ENCODE measurements at places on chromosomes 2 and 18. TPM values are rescaled to one million over a fixed set of nuclear protein-coding genes. Genes with fewer than 3 reads are reported as not detected.

The TRPM8 gene
- not detected for total RNA-seq

The RHBDD1 gene
- total RNA-seq, result 8.6 TPM

The DCC gene
- not detected for total RNA-seq

The IMPACT gene
- 22.9 TPM for total RNA-seq

The DQX1 gene
- total RNA-seq, result 0.58 TPM

The CD8B2 gene
- total RNA-seq, result not detected

The FAP gene
- 84.9 TPM for total RNA-seq

The DNAJC5G gene
- total RNA-seq, result not detected

The CMPK2 gene
- 0.18 TPM for total RNA-seq

The C18orf54 gene
- 4.3 TPM for total RNA-seq

The FAM228A gene
- total RNA-seq, result not detected

The SLC40A1 gene
- total RNA-seq, result 2.0 TPM

The CGREF1 gene
- 1.8 TPM for total RNA-seq

The LOXHD1 gene
- total RNA-seq, result not detected

The ASAP2 gene
- 28.2 TPM for total RNA-seq

The CHRNG gene
- total RNA-seq, result not detected

The SLC11A1 gene
- total RNA-seq, result 0.29 TPM

The NCKAP5 gene
- under 0.01 TPM for total RNA-seq

The ALPG gene
- not detected for total RNA-seq

The OR6B2 gene
- total RNA-seq, result not detected

The SLC4A3 gene
- total RNA-seq, result 5.7 TPM

The GPATCH11 gene
- total RNA-seq, result 4.6 TPM

The GPN1 gene
- total RNA-seq, result 49.1 TPM

The PAX3 gene
- total RNA-seq, result not detected

The C1QL2 gene
- total RNA-seq, result not detected

The TMEM163 gene
- total RNA-seq, result not detected

The STARD6 gene
- total RNA-seq, result 0.35 TPM

The ACMSD gene
- total RNA-seq, result not detected

The AKAIN1 gene
- not detected for total RNA-seq

The KLF7 gene
- 18.5 TPM for total RNA-seq

The SERPINB12 gene
- not detected for total RNA-seq

The MAP3K19 gene
- total RNA-seq, result not detected

The ATP5F1A gene
- 824 TPM for total RNA-seq

The DOCK10 gene
- 11.8 TPM for total RNA-seq

The SP5 gene
- not detected for total RNA-seq
